ENCODE measurements at places on chromosomes 4 and X.

DNA sequence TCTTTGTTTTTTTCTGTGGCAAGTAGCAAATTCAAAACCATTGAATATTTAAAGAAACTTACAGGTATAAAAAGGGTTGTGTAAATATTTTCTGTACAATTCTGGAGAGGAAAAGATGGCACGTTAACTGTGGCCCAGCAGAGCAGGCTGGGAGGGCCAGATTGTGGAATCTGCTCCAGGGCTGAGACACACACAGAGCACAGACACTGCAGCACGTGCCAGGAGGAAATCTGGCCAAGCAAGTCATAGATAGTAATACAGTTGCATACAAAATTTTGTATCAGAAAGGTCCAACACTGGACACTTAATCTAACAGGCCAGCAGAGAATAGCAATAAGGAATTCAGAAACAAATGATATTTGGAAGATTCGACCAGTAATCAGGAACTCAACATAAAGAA is 763.7 kb downstream of the PDHA2 start:
- no peak for DNase-seq

- DNase-seq = no peak
These were observed 60.4 kb upstream of the HPF1 start for GRCh38 chr4:169818063-169818679.

GRCh38 chr4:52299120-52299519 is 248.0 kb downstream of the SPATA18 start:
- no peak for DNase-seq

DNA sequence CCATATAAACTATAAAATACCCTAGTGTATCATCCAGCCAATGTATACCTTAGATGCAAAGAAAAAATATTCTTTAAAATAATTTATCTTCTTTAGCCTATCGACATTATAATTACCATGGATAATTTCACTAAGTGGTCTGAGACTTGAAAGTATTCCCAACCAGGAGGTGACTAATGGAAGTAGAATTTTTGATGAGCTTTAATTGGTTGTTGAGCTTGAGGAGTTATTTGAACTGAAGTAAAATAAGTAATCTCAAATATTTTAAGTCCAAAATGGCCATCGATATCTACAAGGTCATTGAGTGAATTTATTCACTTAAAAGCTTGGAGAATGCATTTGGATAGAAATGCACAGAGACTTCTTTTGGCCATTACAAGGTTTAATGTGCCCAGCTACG is 436.2 kb downstream of the TLL1 start:
- no peak for DNase-seq
